ENCODE measurements at places on chromosomes 3 and 15.

DNA sequence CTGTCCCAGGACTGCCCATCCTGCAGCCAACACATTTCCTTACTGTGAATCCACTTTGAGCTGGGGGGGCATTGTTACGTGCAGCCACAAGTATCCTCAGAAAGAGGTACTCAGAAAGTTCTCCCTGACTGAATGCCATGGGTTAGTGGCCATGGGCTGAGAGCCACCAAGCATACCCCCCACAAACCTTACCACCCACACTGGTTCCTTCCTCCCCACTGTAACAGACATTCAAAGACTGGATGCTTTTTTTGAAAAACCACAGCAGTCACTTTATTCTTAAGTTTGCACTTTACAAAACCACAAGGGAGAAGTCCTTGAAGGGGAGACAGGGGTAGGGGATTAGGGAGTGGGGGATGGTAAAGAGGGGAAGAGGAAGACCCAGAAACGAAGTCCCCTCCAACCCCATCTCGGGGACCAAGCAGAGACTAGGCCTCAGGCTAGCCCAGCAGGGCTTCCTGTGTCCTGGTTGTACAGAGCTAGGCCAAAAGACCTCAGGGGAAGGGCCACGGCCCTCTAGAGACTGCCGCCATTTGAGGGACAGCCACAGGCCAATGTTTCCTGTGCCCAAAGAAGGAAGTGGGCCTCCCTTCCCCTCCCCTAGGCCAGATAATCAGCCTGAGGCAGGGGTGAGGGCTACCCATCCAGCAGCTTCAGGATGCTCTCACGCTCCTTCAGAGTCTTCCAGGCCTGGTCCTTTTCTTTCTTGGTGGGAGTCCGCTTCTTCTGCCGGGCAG is 10.1 kb upstream of the CAMK1 start:
- peak; percentile 55 for DNase-seq

DNA sequence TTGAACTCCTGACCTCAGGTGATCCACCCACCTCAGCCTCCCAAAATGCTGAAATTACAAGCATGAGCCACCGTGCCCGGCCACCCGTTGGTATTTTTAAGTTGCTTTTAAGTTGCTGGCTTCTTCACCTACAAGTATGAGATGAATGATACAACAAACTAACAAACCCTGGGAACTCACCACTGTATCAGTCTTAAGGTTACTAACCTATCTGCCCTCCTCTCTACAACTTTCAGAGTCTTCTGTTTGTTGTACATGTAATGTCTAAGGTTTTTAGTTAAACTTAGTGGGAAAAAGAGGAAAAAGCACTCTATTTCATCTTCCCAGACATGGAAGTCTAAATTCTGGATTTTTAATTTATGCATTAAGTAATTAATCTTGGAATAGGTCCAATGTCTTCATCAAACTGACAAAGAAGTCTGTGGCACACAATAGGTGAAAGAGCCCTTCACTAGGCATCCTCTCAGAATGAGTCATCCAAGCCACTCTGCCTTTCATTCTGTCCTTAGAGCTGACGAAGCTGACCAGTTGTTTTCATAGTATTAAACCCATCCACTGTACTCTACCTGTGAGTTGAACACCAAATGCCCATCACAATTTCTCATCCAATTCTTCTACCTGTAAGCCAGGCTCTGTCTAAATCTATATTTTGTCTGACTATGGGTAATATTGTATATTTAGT is 936.1 kb downstream of the TUSC7 start:
- DNase-seq: no peak

GRCh38 chr3:18223974-18224373 is 201.2 kb downstream of the SATB1 start:
- DNase-seq: no peak

GRCh38 chr3:197858598-197858997 is 67.5 kb downstream of the LRCH3 start:
- no peak for DNase-seq

GRCh38 chr3:188349933-188350332 is 196.0 kb downstream of the LPP start:
- no peak for DNase-seq

DNA sequence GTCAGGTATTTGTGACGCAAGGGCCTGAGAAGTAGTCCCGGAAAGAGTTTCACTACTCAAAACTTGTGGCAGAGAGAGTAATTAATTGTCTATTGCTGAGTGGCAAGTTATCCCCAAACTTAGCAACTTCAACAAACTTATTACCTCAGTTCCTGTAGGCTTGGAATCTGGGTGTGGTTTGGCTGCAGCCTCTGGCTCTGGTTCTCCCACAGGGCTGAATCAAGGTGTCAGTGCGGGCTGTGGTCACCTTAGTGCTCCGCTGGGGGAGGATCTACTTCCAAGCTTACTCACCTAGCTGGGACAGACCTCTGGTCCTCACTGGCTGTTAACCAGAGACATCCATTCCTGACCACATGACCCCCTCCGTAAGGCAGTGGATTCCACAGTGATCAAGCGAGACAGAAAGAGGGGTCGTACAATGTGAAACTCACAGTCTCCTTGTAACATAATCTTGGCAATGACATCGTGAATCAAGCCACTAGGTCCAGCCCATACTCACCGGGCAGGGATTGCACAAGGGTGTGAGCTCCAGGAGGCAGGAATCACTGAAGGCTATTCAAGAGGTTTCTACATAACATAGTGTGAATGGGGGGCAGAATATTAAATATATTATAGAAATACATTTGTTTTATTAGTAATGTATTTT is 138.3 kb downstream of the RYR3 start:
- no peak for DNase-seq
